Stimulated activated CD8-positive, alpha-beta memory T cell treated with anti-CD3 and anti-CD28 coated beads, Interleukin-4, amount 100 ng/mL, for 1 hour (primary cell): ENCODE measurements at places on chromosomes 3 and 15.
A peak's percentile ranks its signal among the peaks of the same experiment; 100 is the strongest.

- no peak for DNase-seq
These were observed 12.4 kb upstream of the SEC62 start for GRCh38 chr3:169954142-169954756.

DNA sequence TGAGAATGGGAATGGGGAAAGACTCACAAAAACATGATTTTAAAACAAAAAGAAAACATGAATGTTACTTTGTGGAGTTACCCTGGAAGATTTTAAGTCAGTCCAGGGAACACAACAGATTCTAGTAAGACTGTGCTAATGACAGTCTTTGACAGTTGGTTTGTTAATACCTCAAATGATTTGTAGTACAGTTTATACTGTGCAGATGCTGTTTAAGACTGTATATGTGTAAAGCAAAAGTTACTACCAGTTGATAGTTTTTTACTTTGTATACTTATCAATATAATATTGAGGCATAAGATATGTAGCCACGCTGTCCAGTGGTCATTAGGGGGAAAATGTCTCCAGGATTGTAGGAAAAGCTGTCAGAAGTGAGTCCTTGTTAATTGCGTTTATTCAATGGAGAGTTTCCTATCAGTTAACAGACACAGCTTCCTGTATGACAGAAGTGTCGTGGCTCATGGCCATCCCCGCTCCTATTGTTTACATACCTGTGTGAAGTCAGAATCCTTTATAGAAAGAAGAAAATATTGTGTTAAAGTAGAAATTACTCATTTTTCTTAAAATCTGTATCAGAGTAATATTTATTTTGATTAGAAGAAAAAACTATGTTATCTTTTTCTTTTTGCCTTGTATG, 36.0 kb downstream of the NKIRAS1 start:
- DNase-seq, result no peak

DNA sequence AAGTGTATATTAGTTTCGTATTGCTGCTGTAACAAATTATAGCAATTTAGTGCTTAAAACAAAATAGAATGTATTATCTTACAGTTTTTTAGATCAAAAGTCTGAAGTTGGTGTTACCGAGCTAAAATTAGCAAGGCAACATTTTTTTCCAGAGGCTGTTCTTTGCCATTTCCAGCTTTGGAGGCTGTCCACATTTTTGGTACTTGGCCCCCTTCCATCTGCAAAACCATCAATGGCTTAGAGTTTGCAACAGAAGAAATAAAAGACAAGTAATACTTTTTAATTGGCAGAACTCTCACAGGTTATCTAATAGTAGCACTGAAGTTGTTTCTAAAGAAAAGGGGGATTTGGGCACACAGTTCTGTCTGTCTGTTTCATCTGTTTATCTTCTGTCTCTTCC, 1248.5 kb downstream of the ROBO1 start:
- DNase-seq, result no peak

GRCh38 chr15:71312731-71313460, 197.6 kb downstream of the THSD4 start:
- DNase-seq, result no peak

DNA sequence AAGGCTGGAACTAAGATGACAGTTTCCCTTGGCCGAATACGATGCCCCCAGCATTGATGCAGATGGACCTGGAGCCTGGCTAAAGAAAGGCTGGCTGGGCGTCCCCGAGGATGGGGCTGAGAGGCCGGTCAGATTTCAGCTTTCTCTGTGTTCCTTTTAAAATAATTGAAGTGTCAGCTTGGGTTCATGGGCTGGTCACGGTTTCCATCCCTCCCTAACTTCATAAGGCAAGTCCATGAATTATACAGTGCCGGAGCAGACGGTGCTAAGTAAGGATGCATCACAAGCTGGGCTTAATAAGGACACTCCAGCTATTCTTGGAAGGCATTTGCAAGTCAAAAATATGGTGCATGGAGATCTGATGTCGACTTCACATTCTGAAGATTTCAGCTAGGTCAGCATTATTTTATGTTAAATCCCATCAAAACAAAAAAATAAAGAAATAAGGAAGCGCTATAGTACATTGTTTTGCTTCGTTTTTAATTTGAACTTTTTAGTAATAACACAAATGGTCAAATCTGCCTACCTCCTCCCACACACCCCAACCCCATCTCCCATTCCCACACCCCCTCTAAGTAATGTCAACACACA, 220.8 kb downstream of the RPLP1 start:
- no peak for DNase-seq

- DNase-seq, result no peak
These were observed 37.9 kb downstream of the PPCDC start for GRCh38 chr15:75061272-75061671.

DNA sequence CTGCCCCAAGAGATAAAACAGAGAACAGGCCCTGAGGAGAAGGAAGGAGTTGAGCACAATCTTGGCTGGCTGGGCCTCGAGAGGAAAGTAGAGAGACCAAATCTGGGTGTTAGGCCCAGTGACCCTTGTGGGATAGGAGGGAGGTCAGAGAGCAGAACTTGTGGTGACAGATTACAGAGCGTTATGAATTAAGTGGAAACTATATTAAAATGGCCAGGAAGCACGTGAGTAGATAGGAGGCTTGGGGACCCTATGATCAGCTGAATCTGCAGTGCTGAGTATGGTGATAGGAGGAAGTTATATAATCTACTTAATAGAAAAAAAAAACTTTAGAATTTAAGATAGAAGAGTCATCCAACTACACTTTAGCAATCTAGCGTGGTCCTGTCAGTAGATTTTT, 30.0 kb downstream of the ST6GAL1 start:
- DNase-seq, result no peak

DNA sequence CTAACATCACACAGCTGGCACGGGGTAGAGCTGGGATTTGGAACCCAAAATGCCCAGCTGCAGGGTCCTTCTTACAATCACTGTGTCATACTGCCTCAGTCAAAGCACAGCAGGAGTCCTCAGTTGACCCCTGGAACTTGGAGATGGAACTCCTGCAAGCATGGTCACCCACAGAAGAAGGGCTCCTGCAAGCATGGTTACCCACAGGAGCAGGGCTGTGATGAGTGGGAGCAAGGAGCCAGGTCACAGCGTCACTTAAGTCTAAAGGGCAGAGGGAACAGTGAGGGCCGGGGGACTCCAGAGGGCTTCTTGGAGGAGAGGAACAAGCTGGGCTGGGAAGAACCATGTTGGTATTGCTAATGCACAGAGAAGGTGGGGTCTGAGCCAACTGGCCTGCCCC, 24.9 kb downstream of the CCDC33 start:
- no peak for DNase-seq

DNA sequence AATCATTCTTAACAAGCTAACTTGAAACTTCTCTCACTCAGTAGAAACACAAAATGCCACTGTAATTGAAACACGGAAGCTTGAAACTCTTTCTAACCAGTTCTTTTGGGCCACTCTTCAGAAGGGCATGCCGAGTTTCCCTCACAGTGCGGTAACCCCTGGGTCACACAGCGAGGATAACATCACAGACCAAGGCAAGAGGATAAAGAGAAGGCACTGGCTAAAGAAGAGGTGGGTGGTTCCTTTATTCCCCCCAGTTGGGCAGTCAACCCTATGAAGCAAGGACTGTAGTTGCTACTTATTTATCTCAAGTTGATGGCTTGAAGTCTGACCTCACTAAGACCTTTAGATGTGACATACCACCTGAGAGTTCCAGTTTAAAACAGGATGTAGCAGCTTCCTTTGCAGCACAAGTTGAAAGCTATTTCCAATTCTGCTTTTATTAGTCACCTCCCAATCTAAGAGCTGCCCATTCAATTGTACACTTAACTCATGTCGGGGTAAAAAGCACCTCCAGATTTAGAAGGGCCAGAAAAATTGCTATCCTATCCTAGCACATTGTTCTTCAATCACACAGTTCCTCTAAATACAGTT, 272.4 kb downstream of the TIGIT start:
- DNase-seq, result no peak

DNA sequence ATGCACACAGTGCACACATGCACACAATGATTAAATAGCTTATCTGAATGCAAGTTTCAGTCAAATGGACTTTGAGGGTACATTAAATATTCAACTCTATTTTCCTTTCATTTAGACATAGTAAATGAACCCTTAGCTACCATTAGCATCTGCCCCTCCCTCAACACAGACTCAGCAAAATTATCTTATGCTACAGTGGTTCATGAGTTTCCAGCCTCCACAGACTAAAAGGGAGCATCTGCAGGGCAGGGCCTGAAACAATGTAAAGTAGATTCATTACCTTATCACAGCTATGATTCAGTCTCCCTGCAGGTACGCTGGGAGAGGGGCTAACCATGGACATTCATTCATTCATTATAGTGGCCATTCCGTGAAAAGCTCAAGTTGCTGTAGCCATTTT, 329.1 kb downstream of the VGLL3 start:
- DNase-seq, result no peak

- DNase-seq, result no peak
These were observed 27.5 kb upstream of the FAM81A start for GRCh38 chr15:59410391-59410896.

- no peak for DNase-seq
These were observed 62.3 kb downstream of the MTHFS start for GRCh38 chr15:79834495-79834894.

DNA sequence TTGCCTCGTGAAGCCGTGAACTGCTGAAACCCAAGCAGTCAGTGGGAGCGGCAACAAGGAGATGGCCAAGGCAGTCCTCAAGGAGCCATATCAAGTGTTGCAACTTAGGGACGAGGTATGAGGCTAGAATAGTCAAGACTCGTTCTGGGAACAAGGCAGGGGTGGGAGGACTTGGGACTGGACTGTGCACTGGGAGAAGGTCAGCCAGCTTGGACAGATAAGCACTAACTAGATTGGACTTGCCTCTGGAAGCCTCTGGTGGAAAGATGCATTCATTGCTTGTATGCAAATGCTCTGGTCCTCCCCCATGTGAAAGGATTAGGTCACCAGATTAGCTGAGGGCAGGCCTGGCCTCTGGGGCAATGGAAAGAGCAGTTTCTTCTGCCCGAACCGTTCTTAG, 123.3 kb upstream of the CTNNB1 start:
- no peak for DNase-seq

DNA sequence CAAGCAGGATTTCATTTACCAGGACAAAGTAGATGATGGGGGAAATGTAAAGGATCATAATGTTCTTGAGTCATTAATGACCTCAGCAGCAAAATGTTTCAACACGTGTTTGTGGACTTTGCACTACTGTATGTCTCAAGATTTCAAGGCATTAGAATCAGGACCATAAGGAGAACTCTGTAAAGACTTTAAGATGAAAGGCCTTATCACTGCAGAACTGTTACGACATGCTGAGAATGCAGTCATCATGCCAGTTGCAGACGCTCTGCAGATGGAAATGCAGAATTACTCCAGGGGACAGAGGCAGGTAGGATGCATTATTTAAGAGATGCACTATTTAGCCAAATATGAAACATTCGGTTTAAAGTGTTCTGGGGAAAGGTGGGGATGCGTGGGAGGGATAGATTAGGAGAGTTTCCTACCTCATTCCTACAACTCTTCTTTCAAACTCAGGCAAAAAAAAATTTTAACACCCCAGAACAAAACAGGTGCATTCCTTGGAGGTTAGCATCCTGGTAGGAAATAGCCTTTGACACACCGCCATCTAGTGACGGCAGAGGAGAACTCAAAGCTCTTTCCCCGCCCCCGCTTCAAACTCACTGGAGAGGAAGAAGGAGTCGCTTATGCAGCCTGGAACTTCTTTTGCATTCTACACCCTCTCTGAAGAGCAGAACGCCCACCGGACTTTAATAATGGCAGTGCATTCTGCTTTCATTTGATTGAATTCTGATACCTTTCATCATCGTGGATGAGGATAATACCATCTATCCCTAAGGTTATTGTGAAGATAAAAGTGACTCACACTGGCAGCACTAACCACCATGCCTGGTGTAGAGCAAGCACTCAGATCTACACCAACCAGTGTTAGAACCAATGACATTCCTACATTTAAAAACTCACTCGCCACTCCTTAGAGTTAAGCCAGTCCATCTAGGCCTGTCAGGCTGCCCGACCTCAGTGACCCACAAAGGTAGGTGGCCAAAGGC, 43.1 kb upstream of the TOPAZ1 start:
- peak; percentile 34 for DNase-seq

GRCh38 chr15:96554541-96554940, 224.0 kb downstream of the NR2F2 start:
- DNase-seq, result no peak

- no peak for DNase-seq
These were observed 529.0 kb upstream of the NECTIN3 start for GRCh38 chr3:110542552-110543150.

DNA sequence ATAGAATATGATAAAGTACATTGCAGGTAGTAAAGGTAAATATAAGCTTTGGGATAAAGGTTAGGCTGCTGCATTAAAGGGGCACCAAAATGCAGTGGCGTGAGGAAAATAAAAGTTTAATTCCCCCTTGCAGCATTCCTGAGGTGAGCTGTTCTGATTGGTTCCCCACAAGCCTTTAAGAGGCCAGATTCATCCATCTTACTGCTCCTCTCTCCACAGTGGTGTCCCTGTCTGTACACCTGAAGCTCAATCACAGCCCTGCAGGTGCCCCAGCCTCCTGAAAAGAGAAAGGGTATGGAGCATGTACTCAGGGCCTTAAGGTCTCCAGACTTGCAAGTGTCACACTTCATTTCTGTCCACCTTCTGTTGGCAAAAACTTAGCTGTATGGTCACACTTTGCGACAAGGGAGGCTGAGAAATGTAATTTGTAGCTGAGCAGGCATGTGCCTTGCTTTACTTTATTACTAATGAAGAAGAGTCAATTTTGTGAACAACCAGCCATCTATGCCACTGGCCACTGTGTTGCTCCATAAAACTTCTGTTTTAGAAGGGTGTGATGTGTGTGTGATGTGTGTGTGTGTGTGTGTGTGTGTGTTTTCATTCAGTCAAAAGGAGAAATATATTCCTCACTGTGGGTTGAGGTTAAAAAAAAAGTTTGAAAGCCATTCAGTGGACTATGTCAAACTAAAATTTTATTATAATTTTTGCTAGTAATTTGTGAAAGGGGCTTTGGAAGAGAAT, 12.8 kb downstream of the LACTB start:
- no peak for DNase-seq

GRCh38 chr15:82105451-82106215, 59.8 kb upstream of the MEX3B start:
- no peak for DNase-seq

DNA sequence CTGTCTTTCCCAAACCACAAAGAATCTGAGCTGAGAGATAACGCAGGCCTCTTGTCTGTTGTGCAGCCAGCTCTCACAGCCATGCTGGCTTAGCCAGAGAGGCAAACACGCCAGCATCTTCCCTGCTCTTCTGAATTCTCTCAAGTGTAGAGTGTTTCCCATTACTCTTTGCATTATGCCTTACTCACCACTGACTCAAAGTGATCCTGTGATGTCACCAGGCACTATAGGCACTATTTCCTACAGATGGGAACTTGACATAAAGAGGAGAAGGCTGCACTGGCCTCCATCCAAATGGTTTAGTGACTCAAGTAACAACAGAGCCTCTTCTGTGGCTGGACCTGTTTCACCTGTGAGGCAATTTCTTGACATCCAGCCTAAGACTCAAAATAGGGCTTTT, 44.4 kb downstream of the PDZRN3 start:
- no peak for DNase-seq

- DNase-seq, result no peak
These were observed 335.7 kb upstream of the PPP2R3A start for GRCh38 chr3:135629701-135630408.

- no peak for DNase-seq
These were observed 18.5 kb upstream of the DPPA4 start for GRCh38 chr3:109355625-109356441.
